ENCODE measurements at places on chromosomes 2 and 18.

GRCh38 chr2:157839162-157839801 is 36.8 kb downstream of the ACVR1 start:
- DNase-seq, result no peak

DNA sequence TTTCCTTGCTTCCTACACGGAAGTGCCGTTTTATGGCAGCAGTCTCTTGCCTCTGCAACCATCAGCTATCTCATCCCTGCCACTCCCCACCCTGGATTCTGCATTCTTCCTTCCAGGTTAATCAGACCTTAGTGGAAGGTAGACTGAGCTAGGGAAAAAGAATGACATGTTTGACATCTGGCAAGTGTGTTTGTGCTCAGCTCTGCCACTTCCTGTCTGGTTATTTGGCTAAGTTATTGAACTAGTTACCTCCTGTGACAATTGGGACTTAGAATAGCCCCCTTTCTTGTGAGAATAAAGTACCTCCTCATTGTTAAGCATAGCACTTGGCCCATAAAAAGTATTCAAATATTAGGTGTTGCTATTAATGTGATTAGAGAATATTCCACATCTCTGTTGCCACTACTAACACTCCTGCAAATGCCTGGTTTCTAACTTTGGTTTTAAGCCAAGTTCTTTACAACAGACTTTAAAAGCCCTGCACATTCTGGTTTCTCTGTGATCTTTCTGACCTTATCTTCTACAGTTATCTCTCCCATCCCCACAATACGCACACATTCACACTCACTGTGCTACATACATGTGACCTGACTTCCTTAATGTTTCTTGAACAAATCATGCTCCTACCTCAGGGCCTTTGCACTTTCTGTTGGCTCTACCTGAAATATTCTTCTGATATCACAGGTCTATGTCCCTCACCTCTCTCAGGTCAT is 10.8 kb upstream of the MAPRE2 start:
- no peak for DNase-seq

DNA sequence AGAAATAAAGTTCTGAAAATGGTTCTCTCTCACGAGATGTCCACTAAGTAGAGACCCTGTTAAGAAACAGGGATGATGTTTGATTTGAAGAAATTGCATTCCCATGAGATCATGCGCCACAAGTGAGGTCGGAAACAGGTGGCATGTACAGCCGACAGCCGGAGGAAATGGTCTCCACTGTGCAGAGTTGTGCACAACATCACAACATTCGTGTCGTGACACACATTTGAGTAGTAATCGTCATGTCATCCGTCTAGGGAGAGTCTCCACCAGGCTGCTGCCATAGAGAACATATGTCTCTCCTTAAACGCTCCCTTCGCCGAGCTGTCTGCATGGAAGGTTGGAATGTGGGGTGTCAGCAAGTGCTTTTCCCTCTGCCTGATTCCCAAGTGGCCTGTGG is 84.7 kb downstream of the ASAP2 start:
- DNase-seq, result no peak

- DNase-seq, result no peak
These were observed 22.4 kb downstream of the FBLN7 start for GRCh38 chr2:112160283-112161250.

DNA sequence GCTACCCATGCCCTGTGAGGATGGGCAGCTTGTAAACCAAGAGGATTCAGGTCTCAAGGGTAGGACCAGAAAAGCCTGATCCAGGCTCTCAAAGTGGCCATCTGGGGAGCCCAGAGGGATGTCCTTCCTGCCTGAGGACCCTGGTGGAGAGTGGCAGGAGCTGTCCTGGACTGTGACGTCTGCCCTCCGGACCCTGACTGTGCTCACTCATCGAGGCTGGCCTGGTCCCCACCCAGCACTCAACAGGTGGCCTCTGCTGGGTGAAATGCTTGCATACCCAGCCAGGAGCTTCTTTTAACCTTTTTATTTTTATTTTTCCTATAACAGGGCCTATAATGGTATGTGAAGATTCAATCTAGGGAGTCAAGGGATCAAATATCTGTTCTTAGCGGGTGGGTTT is 24.5 kb downstream of the CREG2 start:
- no peak for DNase-seq

GRCh38 chr2:239304533-239305221 is 96.1 kb downstream of the HDAC4 start:
- DNase-seq, result no peak

- no peak for DNase-seq
These were observed 5.7 kb upstream of the SPATS2L start for GRCh38 chr2:200300638-200301314.

- DNase-seq, result no peak
These were observed 53.8 kb downstream of the CABLES1 start for GRCh38 chr18:23189099-23189498.

GRCh38 chr18:78821396-78821795 is 158.2 kb upstream of the SALL3 start:
- DNase-seq, result no peak

DNA sequence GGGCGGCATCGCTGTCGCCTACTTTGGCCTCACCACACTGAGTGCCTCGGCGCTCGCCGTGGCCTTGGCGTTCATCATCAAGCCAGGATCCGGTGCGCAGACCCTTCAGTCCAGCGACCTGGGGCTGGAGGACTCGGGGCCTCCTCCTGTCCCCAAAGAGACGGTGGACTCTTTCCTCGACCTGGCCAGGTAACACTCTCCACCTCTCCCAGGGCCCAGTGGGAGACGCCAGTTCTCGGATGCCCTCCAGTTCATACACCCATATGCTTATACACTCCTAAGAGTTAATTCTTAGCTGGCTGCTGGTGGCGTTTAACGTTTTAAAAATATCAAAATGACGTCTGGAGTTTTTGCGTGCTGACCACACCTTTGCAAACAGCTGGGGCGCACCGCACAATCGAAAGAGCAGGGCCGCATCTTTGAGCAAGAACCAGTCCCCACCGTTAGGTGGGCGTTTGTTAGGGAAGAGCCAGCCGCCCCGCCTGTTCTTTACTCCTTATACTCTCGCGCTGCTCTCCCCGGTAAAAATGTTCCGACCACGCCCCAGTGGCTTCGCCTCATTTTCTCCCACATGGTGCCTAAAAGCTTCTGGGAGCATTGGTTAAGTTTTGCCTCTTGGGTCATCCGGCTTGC is 899 bp downstream of the SLC1A4 start:
- DNase-seq, result no peak

DNA sequence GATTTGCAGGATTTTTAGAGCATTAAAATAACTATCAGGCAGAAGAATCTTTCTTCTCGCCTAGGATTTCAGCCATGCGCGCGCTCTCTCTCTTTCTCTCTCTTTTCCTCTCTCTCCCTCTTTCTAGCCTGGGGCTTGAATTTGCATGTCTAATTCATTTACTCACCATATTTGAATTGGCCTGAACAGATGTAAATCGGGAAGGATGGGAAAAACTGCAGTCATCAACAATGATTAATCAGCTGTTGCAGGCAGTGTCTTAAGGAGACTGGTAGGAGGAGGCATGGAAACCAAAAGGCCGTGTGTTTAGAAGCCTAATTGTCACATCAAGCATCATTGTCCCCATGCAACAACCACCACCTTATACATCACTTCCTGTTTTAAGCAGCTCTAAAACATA is 137.0 kb downstream of the MEIS1 start:
- DNase-seq, result no peak

DNA sequence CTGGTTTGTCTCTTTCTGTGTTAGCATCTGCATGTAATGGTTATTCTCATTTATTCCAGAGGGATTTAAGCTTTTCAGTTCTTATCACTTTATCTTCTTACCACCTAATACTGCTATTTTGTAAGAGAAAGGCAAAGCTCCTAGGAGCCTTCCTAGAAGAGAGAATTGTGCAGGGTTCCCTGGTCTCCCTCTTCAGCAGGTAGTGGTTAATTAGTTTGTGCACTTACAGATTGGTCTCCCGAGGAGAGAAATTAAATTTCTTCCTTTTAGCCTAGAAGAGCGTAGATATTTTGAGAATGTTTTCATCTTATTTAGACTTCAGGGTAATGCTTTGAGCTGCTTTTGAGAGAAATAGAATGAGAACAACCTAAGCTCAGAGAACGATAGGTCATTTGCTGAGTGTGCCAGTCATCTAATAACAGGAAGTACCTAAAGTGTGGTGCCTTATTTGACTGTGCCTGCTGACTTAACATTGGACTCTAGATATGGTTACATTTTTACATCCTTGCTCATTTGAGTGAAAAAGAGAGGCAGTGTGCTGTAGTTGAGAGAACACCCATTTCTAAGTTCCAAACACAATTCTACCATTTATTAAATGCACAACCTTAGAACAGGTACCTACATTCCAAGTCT is 651.4 kb downstream of the STK39 start:
- DNase-seq, result no peak

DNA sequence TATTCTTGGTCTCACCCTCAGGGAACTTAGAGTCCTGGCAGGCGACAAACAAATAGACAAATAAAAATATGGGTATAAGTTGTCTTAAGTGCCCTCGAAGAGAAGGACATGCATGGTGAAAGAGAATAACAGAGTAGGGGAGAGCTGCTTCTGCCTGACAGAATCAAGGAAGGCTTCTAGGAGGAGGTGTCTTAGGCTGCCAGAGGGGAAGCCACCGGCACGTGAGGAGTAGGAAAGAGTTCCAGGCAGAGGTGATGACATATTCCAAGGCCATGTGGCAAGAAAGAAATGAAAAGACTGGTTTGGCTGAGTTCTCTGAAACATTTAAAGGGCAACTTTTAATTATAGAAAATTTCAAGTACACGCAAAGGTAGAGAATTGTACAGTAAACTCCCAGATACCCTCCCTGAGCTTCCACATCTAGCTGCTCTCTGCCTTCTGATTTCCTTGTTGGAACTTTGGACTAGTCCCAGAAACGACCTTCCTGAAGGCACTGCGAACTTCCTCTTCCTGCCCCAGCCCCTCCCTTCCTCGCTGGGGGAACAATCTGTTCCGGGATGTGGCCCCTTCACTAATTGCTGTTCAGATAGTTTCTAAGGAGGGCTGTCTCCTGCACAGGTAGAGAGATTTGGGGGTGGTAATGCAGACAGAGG is 91.7 kb downstream of the DYSF start:
- DNase-seq, result no peak

DNA sequence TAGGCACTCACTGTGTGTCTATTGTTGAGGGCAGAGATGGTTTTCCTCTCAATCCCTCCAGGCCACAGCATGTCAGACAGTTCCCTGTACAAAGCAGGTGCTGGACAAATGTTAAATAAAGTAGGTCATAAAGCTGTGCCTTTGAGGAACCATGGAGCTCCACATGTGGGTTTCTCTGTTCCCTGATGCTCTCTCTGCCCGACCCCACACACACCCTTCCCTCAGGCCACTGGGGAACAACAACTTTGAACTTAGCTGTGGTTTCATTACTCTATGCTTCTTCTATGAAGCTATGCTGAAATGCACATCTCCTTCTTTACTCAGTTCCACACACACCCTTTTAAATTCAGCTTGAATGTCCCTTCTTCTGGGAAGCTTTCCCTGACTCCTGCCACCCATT is 415.3 kb downstream of the HRH4 start:
- DNase-seq, result no peak

- DNase-seq, result no peak
These were observed 200.8 kb downstream of the PLCL1 start for GRCh38 chr2:198004921-198005829.

DNA sequence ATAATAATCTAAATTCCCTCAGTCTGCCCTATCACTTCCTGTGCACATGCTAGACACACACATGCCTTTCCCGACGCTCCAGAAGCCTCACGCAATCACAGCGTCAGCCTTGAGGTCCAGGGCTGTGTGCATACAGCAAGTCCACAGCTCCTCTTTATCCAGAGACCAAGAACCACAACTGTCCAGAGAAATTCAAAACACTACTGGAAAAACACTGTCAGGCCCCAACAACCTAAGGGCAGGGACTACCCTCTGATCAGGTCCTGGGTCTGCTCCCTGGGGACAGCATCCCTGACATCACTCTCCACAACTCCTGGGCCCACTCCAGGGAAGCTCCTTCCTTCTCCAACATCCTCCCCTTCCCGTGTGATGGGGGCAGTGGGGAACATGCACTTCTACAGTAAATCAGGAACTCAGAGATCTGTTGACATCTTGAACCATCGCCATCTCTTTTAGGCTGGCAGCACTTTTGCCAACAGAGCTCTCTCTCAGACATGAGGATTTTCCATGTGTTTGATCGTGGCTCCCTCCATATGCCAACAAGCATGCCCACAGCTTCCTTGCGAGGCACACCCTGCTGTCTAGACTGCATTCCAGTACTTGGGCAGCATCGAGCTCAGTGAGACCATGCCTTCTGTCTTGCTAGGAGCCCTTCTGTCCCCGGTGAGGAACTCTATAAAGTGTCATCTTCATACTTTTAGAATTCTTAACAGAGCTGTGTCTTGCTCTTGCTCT is 15.4 kb downstream of the TEX51 start:
- DNase-seq, result no peak

GRCh38 chr2:79972661-79973060 is 331.9 kb downstream of the LRRTM1 start:
- DNase-seq, result no peak

DNA sequence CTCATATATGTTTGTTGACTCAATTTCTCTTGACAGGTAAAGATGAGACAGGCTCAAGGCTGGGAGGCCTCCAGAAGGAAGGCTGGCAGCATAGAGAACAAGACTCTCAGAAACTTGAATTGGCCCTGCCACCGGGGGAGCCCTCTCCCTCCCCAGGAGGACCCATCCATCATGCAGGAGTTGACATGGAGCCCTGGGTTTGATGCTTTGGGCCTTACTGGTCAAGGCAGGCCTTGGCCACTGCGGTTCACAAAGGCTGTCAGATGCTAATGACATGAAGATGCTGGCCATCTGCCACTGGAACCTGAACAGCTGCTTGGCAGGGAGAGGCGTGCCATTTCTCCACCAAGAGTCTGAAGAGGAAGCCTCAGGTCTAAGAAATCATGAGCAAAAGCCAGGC is 193.6 kb downstream of the MTCL1 start:
- DNase-seq, result no peak

- no peak for DNase-seq
These were observed 66.5 kb downstream of the COLEC12 start for GRCh38 chr18:433960-434359.

DNA sequence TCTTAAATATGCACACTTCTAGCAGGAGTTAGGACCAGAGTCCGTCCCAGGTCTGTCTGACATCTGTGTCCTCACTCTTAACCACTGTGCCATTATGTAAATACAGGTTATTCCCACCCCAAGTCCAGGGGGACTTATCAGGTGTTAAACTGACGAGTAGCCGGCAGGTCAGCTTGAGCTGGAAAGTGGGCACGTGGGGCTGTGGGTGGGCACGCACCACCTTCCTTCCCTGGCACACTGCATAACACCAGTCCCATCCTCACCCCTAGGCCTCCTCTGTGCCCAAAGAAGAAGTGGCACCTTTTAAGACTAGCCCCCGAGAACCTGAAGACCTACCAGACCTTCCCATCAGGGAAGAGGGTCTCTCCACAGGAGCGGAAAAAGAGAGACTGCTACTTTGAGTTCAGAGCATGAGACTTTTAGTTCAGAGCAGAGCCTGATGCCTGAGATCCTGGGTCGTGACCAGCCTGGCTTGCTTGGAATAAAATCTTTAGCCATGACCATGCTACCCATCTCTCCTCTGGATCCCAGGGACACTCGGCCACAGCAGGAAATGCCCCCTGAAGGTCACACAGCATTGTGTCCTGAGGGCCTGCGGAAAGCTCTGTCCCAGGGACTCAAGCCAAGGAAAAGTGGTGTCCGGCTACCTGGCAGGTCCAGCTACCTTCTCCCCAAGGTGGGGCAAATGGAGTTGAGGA is 62.0 kb downstream of the CIB4 start:
- DNase-seq, result no peak

- no peak for DNase-seq
These were observed 57.5 kb downstream of the OSR1 start for GRCh38 chr2:19300961-19301360.

- DNase-seq, result no peak
These were observed 30.9 kb upstream of the REEP1 start for GRCh38 chr2:86368161-86368824.

- no peak for DNase-seq
These were observed 333.7 kb downstream of the CYP26B1 start for GRCh38 chr2:71813807-71814470.
